ENCODE measurements at places on chromosomes 3 and 15.
A peak's percentile ranks its signal among the peaks of the same experiment; 100 is the strongest.

DNA sequence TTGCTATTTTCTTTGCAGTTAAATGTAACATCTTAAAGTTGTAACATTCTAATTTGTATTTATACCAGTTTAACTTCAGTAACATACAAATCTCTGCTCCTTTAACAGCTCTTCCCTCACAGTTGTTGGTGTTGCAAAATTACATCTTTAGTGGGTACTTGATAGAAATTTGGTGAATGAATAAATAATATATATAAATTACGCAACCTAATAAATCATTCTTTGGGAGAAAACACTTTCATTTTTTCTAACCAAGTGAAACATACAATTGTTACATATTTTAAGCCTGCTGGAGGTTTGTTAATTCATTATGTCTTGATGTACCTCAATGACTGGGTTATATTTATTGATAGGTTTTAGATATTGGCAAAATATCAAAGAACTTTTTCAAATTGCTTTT, 118.8 kb downstream of the PLD1 start:
- DNase-seq, result no peak

GRCh38 chr3:133871368-133872090, 24.2 kb downstream of the RAB6B start:
- DNase-seq, result no peak

DNA sequence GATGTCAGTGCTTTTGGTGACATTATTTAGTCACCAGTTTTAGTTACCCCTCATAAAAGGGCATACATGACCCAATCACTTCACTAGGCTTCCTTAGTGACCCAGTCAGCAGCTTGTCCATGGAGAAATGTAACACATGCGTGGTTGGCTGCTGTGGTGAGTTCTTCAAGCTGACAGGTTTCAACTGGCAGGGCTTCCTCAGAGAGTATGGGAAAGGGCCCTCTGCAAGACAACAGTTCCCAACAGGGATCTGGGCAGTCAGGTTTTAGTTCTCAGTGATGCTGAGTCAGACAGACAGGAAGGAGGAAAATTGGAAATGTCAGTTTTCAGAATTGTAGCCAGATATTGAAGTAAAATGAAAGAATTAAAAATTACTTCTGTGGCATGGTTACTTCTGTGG, 282.5 kb downstream of the TBL1XR1 start:
- no peak for DNase-seq

- no peak for DNase-seq
These were observed 826.8 kb upstream of the CFAP20DC start for GRCh38 chr3:59876533-59877062.

DNA sequence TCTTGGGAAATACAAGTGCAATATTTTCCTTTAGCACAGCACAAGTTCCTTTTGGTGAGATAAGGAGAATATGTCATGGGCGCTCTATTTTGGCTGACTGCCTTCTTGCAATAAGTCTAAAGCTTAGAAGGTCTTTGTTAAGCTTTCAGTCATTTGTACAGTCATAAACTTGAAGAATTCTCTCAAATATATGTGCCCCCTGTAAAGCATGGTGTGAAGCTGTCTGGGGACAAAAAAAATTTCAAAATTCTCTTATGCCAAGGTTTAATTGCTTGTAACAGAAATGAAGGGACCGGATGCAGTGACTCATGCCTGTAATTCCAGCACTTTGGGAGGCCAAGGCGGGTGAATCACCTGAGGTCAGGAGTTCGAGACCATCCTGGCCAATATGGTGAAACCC, 21.7 kb upstream of the ARID3B start:
- DNase-seq, result no peak

- no peak for DNase-seq
These were observed 121.8 kb downstream of the ITPR1 start for GRCh38 chr3:4614927-4615326.

DNA sequence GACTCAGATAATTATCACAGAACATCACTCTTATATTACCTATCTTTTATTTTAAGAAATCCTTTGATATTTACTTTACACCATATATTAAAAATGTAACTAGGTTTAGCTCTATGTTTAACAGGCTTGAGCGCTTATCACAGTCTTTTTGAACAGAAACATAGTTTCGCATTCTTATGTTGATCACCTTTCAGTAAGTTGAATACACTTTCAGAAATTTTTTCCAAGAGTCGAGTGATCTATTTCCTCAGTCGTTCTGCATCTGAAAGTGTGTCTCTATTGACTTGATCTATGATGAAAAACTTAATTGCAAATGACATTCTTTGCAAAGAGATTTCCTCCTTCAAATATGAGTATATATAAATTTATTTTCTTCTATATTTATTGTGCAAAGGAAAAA, 516.6 kb upstream of the KCNMB2 start:
- no peak for DNase-seq

- DNase-seq, result peak; percentile 38
These were observed 191.9 kb downstream of the STT3B start for GRCh38 chr3:31724651-31725050.

GRCh38 chr15:36996538-36997181, 103.7 kb downstream of the MEIS2 start:
- no peak for DNase-seq

DNA sequence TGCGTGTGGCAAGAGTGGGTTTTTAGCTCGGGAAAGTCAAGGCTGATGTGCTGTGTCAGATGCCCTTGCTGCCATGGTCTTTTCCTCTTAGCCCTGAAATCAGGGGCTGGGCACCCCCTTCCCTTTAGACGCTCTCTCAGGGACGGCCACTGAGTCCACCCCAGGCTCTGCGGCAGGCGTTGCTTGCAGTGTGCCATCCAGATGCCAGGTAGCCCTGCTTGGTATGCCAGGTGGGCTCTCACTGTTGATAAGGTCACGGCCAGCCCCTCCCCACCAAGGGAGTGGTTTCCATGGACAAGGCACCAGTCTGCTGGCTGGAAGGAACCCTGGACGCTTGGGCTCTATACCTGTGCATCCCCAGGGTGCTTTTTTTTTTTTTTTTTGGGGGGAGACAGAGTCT, 24.6 kb downstream of the FGD5 start:
- no peak for DNase-seq

- DNase-seq, result no peak
These were observed 80.0 kb downstream of the WWTR1 start for GRCh38 chr3:149577801-149578200.

DNA sequence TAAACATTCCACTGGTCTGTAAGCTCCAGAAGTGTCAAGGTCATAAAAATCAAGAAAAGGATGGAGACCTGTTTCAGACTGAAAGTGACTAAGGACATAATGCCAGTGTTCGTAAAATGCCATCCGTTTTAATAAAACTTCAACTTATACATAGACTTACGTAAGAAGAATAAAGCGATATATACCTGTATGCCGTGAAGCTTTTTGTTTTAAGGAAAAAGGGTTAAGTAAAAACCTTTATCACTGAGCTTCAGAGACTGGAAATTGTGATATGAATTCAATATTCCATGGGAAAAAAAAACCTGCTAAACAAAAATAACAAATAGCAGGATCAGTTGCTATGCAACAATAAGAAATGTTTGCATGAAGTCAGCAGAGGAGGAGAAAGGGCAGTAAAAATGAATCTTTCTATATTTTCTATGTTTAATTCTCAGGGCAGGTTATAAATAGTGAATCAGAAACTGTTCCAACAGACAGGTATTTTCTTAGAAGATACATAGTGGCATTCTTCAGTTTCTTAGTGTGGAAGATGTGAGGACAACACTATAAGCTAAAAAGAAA, 42.5 kb downstream of the CHSY1 start:
- no peak for DNase-seq

DNA sequence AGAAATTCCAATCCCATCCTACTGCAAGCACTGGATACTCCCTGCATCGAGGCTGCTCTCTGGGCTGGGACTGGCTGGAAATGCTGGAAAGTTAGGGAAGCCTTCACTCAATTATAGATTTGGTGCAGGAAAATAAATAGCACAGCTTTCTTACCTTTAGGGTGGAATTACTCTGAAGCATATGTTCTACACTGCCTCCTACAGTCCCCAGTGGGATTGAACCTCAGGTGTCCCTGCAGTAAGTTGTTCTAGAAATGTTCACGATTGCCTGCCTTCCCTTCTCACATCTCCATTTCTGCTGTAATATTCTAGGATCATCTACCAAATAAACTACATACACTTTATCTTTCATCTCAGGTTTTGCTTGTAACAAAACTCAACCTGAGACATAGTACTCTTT, 536.7 kb upstream of the LMCD1 start:
- no peak for DNase-seq

DNA sequence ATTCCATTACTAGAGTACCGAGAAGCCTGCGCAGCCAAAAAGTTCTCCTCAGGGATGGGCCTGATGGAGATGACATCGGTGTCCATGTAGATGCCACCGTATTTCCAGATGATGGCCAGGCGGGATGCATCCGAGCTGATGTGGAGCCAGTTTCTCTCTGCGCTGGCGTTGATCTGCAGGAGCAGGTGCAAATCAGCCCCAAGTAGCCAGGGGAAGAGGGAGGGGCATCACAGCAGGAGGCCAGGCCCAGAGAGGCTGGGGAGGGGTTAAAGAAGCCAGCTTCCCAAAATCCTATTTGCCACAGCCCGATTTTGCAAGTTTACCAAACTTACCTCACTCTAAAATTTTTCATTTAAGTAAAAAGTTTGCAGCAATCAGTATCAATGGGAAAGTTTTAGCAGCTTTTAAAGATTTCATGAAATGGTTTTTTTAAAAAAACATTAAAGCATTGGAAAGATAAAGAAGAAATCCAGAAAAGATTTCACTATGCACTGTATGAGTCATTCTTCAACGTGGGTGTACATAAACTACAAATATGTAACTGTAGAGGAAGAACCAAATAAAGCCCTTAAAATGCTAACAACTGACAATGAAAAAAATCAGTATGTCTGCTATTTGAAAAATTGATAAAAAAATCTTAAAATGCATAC, 7.4 kb downstream of the A4GNT start:
- no peak for DNase-seq

- no peak for DNase-seq
These were observed 98.0 kb upstream of the ARHGEF26 start for GRCh38 chr3:154023148-154023547.

GRCh38 chr3:156017352-156018030, 102.9 kb upstream of the KCNAB1 start:
- no peak for DNase-seq

DNA sequence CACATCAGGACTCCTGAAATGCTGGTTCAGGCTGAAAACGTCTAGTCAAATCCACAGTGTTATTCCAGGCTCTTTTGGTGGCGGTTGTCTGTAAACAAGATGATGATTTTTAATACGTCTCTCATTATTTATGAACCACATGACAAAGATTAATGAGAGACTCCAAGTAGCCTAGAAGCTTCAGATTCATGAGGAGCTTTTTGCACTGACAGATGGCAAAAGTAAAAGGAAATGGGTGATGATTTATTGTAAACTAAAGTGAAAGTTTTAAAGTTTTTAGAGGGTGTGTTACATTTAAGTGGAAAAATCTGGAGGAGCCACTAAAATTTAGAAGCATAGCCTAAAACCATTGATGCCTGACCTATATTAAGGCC, 77.0 kb downstream of the BBX start:
- no peak for DNase-seq

- no peak for DNase-seq
These were observed 76.0 kb downstream of the EEFSEC start for GRCh38 chr3:128229106-128229857.

GRCh38 chr15:85044894-85045293, 63.2 kb downstream of the PDE8A start:
- DNase-seq, result no peak

- no peak for DNase-seq
These were observed 267.8 kb upstream of the LRRN1 start for GRCh38 chr3:3531476-3531875.

GRCh38 chr15:56227780-56228179, 15.9 kb downstream of the RFX7 start:
- DNase-seq, result no peak

GRCh38 chr3:66487465-66487864, 13.4 kb downstream of the LRIG1 start:
- no peak for DNase-seq

DNA sequence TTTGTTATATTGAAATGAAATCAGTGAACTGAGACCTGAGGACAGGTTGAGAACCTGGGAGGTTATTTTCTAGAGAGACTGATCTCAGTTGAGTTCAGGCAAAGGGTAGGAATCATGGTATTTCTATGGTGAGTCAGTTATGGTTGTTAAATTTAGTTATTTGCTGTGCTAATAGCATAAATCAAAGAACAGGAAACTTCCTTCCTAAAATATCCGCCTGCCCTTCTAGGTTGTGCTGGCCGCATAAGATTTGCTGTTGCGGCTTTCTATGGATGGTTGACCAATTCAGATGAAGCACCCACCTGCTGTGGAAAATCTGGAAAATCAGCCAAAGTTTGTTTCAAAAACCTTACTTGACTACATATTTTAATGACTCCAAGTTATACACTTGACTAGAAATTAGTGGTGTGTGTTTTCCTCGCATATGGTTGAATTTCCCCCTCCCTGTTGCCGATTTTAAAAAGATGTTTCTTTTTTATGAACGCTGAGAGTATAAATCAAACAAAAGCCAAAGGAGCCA, 52.6 kb downstream of the PLCL2 start:
- DNase-seq, result no peak

GRCh38 chr3:99960123-99960878, 142.6 kb downstream of the CMSS1 start:
- no peak for DNase-seq

DNA sequence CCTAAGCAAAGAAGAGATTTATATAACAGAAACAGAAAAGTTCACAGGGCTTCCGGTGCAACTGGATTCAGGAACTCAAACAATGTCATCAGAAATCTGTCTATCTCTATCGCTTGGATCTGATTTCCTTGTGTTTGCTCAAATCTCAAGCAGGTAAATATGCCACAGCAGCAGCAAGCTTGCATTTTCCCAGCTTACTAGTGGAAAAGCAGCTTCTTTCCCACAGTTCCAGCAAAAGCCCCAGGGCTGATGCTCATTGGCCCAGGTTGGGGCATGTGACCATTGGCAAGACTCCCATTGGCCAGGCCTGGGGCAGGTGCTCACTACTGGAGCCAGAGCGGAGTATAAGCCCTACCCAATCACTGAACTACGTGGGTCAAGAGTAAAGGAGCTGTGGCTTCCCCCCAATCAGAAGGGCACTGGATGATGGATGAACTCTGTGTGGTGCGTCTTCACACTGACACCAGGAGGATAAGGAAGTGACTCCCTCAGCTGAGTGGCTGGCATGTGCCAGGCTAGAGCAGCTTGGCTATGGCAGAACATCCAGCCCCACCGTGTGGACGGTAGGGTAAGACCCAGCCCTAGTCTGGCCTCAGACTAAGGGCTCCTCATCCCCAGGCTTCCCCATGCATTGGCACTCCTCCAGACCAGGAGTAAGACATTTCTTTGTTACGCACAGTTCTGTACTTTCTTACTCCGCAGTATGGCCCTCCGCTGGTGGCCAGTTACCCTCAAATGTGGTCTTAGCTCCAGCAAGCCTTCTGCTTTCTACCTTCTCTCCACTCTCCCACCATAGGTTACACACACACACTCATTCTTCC, 13.1 kb upstream of the VIPR1 start:
- no peak for DNase-seq

Data from Kasumi-1 (cell line).